Diencephalon (tissue), 1 donor: ENCODE measurements at places on chromosomes 5 and 9. TPM values are rescaled to one million over a fixed set of nuclear protein-coding genes. Genes with fewer than 3 reads are reported as not detected.

SPATA31E1 gene
- total RNA-seq: not detected

RORB gene
- 18.7 TPM for total RNA-seq

CYLC2 gene
- total RNA-seq: not detected

TAS2R1 gene
- not detected for total RNA-seq

KLHL3 gene
- 19.8 TPM for total RNA-seq

NUTM2G gene
- not detected for total RNA-seq

MLANA gene
- total RNA-seq: not detected

TDRD7 gene
- total RNA-seq: 18.7 TPM

RELL2 gene
- 18.9 TPM for total RNA-seq

QRFP gene
- not detected for total RNA-seq

LPAR1 gene
- 25.8 TPM for total RNA-seq

SNX18 gene
- 22.6 TPM for total RNA-seq

NSG2 gene
- 655 TPM for total RNA-seq

TXNDC15 gene
- 105 TPM for total RNA-seq

NDUFAF2 gene
- total RNA-seq: 22.8 TPM

ROPN1L gene
- total RNA-seq: 12.0 TPM

C7 gene
- 3.9 TPM for total RNA-seq

TRIM14 gene
- 2.8 TPM for total RNA-seq

HK3 gene
- 1.2 TPM for total RNA-seq
